ENCODE measurements at places on chromosomes 5 and 9. TPM values are rescaled to one million over a fixed set of nuclear protein-coding genes. Genes with fewer than 3 reads are reported as not detected.

The TMEM252 gene
- 0.16 TPM for total RNA-seq

The LRRC19 gene
- total RNA-seq = 44.6 TPM

The AGXT2 gene
- total RNA-seq = 8.0 TPM

The LCP2 gene
- total RNA-seq = 0.80 TPM

The PHF24 gene
- total RNA-seq = 0.08 TPM

The CRHBP gene
- 5.0 TPM for total RNA-seq

The TIGD6 gene
- 4.6 TPM for total RNA-seq

DNA sequence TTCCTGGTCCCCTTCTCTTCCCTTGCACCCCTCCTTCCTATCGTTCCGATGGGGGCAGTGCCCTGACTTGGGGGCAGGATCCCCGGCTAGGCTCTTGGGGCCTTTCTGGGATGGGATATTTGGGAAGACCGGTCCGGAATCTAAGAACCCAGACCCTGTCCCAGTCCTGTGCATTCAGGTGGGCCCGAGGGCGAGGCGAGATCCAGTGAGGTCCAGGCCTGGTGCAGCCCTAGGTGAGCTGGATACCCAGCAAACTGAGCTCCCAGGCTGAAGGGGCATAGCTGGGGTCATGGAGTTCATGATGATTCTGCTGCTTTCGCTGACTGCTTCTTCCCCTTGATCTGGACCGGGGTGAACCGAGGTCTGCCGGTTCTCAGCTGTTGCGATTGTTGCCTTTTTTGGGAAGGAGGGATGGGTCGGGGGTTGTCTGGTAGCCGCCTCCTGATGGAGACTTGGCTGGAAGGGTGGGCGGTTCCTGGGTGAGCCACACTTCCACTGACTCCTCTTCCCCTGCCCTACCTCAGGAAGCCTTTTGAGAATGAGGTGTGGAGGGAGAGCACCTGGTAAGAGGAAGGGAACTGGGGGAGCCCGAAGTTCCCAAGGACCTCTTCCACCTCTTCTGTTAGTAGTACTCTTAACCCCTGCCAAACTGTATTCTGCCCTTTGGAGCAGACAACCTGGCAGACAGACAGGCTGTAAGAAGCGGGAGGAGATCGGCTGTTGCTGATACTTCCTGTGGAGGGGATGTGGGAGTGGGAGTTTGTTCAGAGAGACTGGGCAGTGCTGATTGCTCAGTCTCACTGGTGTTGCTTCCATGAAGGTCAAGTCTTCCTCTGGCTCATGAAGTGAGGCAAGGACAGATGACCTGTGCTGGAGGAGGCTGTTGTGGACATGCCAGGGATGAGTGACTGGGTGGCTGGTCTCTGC lies 1.0 kb downstream of the LRRC8A start:
- DNase-seq = no peak

DNA sequence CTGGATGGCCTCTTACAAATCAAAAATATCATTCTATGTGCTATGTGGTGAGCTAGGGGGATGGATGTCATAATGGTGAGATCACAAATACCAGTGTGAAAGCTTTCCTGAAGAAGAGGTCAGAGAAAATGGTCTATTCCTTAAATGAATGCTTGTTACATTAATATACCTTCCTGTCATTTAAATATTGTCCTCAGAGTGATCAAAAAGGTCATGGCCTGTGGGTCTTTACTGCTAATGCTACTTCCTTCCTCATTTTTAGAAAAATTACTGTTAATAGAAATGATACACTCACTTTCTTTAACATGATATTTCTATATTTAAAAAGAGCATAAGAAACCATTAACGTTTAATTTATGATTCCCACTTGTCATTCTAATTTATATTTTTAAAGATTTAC lies 9.7 kb downstream of the OMD start:
- DNase-seq = no peak

DNA sequence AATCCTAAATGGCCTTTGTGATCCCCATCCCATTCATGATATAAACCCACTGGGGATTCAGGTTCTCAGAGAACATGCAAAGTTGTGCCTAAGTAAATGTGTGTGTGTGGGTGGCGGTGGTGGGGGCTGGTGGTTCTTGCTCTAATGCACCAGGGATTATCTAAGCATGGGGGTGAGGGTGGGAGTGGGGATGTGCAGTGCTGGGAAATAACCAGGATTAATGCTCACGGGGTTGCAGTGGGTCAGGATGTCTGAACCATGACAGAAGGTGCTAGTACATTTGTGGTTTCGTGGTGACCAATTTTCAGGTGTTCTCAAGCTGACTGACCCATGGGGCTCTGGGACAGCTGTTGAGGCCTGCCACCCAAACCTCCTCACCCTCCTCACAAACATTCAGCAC lies 101.0 kb downstream of the ZNF608 start:
- DNase-seq = no peak

DNA sequence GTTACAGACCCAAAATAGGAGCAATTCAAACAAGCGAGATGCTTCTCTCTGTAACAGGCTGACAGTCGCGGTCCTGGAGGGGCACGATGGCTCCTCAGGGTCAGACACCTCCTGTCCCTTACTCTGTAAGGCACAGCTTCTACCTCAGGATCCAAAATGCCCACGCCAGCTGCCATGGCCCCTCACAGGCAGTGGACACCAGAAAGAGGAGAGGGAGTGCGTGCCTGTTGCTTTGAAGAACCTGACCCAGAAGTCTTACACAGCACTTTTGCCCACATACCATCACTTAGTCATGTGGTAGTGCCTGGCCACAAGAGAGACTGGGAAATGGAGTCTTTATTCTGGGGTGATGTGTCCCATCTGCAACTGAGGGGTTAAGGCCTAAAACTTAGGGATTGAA lies 11.6 kb upstream of the ABL1 start:
- DNase-seq = no peak

DNA sequence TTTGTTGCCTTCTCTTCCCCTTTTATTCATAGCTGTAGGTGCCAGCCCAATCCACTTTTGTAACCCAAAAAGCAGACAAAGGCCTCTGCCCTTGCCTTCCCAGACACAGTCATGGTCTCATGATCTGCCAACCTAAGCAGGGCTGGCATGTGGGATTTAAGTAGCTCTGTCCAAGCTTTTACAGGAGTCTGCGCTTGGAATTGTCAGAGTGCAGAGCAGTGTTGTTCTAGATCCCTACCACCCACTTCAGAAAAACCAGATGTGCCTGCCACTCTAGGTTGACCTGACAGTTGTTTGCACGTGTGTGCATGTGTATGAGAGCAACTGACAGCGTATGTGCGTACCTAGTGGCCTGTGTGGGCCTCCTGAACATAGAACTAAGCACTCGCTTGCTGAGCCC lies 87.8 kb upstream of the SPRY4 start:
- DNase-seq = no peak

DNA sequence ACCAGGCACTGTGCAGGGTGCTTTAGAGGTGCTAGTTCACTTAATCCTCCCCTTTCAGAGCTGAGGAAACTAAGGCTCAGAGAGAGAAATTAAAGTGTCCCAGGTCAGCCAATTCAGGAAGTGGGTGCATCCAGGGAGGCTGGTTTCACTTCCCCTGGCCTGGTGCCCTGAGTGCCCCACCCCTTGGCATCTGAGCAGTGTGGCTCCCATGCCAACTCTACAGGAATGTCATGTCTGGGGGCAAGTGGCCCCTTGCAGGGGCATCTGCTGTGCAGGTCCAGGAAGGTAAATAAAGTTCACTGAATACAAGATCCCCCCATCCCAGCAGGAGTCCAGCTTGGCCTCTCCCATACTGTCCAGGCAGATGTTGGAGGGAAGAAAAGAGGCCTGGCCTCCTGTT lies 4.4 kb upstream of the N4BP3 start:
- DNase-seq = no peak

DNA sequence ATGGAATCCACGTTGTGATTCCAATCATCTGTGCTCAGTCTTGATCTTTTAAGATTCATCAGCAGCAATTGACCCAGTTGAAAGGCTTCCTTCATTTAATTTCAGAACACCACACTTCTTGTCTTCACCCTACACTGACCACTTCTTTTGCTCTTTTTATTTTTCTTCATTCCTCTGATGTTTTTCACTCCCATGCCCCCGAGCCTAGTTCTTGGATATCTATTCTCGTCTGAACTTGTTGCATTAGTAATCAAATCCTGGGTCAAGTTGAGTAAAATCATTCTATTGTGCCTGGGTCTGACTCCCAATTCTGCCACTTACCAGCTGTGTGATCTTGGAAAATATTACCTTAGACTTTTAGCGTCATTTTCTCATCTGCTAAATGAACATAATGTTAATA lies 356.5 kb downstream of the CDH12 start:
- no peak for DNase-seq

DNA sequence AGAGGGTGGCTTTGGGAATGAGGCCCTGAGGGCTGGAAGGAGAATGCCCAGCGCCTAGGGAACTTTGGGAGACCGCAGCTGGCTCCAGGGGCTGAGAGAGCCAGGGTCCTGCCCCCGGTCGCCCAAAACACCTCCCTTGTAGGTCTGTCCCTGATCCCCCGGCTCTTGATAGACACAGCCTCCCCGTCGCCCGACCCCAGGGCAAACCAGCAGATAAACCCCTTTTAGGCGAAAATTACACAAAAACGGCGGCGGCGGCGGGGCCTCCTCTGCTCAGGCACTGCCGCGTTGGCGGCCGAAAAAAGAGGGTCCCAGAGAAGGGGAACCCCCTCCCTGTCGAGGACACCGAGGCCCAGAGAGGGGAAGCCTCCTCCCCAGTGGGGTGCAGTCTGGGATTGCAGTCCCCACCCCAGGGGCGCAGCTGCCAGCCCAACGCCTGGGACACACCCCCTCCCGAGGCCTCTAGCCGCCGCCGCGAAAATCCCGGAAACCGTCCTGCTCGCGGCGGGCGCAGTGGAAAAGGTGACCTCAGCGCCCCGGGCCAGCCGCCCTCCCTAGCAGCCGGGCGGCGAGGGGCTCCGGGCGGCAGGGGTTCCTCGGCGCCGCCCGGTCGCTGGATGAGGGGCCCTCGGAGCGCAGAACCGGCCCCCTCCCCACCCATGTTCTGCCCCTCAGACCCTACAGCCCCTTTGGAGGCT lies 3.1 kb upstream of the BARX1 start:
- DNase-seq = peak; percentile 69

DNA sequence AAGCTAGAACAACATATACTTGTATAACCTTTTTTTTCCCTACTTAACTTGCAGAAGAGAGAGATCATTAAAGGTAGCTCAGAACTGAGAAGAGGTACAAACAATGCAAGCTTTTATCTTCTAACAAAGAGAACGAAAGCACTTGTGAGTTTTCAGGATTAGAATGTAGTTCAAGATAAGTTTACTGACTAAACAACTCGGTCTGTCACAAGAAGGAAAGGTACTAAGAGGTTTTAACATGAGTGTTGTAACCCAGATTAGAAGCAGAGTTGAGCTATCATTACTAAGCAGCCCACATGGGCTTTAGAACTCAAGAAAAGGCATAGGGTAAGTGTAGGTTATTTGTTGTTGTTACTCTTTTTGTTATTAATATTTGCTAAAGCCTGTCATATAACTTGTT lies 25.2 kb downstream of the GIN1 start:
- no peak for DNase-seq

- peak; percentile 63 for DNase-seq
Observed at GRCh38 chr5:150523472-150524350, 15.8 kb downstream of the NDST1 start.

DNA sequence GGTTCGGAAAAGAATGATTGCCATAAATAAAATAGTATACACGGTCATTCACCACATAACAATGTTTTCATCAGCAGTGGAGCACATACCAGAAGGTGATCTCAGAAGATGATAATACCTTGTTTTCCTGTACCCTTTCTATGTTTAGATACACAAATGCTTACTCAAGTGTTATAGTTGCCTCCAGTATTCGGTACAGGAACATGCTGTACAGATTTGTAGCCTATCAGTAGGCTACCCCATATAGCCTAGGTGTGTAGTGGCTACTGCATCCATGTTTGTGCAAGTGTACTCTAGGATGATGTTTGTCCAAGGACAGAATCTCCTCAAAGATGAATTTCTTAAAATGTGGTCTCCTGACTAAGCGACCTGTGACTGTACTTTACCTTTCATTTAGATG lies 59.2 kb downstream of the ICE1 start:
- DNase-seq = no peak

DNA sequence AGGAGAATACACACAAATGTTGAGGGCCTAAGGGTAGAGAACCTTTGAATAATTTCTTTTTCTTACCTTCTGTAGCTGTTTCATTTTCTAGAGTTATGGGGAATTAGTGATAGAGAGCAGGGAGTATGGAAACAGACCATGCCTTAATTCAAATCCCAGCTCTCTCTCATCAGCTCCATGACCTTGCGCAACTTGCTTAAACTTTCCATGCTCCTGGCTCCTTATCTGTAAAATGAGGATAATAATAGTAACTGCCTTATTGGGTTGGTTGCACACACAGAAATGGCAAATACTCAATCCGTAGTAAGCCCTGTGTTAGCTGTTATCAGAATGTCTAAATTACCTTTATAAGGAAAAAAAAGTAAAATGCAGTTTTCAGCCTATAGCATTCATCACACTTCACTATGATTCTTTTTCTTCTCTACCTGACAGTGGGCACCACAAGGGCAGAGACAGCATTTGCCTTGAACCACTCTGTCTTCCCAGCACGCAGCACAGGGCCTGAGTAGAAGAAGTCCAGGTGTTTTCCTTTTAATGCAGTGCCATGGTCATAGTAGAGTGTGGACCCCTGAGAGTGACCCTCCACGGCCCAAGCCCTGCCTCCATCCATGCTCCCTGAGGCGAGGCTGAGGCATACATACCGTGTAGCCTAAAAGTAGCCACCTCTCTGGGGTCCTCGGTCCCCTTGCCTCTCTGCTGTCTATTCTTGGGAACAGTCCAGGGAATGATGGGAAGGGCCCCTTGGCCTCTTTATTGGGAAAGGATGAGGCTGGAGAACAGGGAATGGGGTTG lies 17.4 kb downstream of the C5orf15 start:
- DNase-seq = peak; percentile 50

- no peak for DNase-seq
Observed at GRCh38 chr5:177535125-177535524, 18.4 kb upstream of the DDX41 start.

DNA sequence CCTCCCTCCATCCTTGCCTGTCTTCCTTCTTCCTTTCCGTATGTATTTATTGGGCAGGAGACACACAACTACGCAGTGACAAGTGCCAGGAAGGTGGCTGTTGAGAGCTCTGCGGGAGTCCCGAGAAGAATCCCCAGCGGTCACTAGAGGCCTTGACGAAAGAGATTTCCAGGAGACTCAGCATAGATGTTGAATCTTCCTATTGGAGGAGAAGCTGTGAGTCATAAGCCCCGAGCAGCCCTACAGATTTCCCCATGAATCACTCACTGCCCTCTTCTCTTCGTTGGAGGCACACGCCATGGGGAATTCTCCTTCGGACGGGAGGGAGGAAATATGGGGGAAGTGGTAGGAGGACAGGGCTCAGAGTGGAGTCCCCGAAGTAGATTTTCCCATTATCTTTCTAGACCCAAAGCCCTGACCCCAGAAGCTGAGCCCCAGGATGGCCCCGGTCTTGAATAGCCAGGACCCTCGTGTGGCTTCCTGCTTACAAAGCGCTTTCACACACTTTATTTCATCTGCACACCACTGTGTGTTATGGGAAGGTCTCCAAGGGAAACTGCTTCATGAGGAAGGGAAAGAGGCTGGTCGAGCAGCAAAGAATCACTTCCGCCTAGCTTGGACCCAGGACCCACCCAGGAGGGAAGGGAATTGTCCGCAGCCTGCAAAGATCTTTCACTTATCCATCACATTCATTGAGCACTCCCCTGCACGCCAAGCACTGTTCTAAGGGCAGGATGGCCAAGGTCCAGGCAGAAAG lies 12.7 kb downstream of the DUSP1 start:
- DNase-seq = peak; percentile 67

GRCh38 chr5:75885321-75885720 lies 168.1 kb upstream of the POC5 start:
- no peak for DNase-seq

Measured in hepatocyte (in vitro differentiated cells).